ENCODE measurements at places on chromosomes 7 and 10.
A peak's percentile ranks its signal among the peaks of the same experiment; 100 is the strongest.

DNA sequence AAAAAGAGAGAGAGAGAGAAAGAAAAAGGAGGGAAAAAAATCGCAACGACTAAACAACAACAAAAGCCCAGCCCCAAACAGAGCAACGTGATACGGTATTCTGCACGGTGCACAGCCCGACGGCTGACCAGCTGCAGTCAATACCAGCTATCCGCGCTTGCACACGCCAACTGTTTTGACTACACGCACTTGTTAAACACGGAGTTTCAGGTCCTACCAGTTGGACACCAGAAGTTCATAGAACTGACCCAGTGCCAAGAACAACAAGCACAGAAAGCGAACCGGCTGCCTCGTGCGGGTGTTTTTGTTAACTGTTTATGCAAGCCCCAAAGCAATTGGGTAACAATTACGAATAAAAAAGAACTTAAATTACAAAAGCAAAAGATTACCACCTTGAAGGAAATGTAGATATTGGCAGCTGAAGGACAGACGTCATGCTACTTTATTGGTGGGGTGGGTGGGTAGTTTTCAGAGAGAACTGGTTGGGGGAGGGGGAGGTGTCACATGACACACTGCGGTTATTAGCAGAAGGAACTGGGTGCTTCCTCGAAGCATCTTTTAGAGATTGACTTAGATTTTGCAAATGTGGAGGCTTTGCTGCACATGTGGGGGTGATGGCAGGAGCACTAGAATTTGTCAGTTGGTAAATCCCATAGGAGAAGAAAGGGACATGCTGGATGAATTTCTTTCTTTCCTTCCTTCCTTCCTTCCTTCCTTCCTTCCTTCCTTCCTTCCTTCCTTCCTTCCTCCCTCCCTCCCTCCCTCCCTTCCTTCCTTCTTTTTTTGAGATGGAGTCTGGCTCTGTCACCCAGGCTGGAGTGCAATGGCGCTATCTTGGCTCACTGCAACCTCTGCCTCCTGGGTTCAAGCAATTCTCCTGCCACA, 110.6 kb upstream of the EFCAB10 start:
- peak; percentile 83 for DNase-seq

DNA sequence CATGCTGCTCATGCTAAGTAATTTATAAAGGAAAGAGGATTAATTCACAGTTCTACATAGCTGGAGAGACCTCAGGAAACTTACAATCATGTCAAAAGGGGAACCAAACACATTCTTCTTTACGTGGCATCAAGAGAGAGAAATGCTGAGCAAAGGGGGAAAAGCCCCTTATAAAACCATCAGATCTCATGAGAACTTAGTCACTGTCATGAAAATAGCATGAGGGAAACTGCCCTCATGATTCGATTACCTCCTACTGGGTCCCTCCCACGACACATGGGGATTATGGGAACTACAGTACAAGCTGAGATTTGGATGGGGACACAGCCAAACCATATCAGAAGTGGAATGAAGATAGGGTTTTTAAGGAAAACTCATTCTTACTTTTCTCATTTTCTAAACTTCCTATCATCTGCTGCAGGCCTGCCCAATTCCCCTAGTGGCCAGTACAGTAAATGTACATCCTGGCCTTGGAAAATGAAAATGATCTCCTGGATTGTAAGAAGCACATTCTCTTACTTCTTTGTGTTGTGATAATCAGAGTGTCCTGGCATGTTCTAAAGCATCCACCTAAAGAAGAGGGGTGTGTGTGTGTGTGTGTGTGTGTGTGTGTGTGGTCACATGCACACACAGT, 421.5 kb downstream of the LRMDA start:
- peak; percentile 5 for DNase-seq

DNA sequence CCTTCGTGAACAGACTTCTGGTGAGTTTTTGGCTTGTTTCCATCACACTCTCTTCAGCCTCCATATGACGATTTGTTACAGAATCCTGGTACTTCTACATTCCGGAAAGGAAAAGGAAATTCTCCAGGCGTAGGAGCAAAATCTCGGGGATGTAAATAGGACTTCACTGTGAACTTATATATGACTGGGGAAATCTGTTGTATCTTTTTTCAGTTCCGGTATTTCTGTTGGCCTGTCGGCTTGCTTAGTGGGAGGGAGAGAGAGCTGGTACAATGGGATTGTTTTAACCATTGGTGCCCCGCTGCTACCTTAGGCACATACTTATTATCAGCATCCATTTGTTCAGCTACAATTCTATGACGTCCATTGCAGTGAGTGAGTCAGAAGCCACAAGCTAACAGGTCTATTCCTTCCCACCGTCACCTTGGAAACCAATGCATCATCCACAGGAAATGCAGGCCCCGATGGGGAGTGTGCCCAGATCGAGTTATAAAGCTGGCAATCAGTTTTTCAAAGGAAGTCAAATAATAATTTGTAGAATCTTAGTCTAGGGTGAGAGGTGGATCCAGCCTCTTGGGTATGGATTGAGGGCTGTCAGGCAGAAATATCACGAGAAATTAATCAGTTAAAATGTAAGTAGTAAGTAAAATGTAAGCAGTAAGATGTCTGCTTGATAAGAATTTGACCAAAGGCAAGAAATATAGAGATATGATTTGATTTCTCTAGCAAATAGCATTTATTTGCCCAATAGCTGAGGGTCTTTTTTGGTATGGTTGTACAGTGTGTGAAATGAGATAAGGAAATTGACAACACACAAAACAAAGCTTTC, 92.0 kb upstream of the MKLN1 start:
- peak; percentile 47 for DNase-seq

- peak; percentile 21 for DNase-seq
Observed at GRCh38 chr10:94902570-94902969, 35.9 kb upstream of the CYP2C9 start.

GRCh38 chr10:100341953-100342626, 4.9 kb upstream of the SCD start:
- DNase-seq: peak; percentile 88

GRCh38 chr10:63286754-63287264, 153.7 kb downstream of the NRBF2 start:
- DNase-seq: no peak

Data from hematopoietic multipotent progenitor cell treated with erythropoietin and hydrocortisone succinate and interleukin-3 and kit ligand, for 4 days (in vitro differentiated cells).